NCI-H2107 (cell line): ENCODE measurements at places on chromosomes 13 and 19.

- DNase-seq: no peak
These were observed 27.3 kb downstream of the LRFN3 start for GRCh38 chr19:35963514-35963913.

DNA sequence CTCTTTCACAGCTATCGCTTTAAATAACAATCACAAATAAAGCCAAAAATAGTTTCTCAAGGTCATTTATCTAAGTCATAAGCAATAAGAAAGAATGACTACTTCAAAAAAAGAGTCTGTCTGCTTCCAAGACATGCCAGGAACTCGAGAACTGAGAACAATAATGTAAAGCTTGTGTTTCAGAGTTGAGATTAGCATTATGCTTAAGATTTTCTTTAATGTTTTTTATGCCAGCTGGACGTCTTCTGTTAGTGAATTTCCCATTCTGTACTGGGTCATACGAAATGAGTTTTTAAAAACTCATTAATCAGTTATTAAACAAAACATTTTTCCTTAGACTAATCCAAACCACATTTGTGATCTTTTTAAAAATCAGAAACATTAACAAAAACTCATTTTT, 3.2 kb upstream of the SPRYD7 start:
- no peak for DNase-seq

DNA sequence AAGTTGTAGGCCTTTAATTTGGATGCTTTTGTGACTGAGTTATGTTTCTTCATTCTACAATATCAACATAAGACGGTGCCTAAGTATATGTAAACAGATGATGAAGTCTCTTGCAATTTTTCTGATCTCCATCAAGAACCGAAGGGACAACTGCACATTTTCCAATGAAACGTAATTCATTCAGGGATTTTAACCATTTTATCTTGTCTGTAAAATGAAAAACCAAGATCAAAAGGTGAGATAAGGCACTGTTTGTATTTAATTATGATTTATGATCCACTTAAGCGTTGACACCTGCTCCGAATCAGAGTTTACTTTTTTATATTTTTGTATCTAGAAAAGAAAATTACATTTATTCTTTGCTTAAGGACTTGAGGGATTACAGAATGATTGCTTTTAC, 556.8 kb upstream of the ARGLU1 start:
- DNase-seq: no peak

GRCh38 chr19:51810223-51810622, 15.3 kb downstream of the FPR3 start:
- DNase-seq: no peak

- no peak for DNase-seq
These were observed 207.6 kb upstream of the SERP2 start for GRCh38 chr13:44165889-44166496.

- no peak for DNase-seq
These were observed 14.3 kb upstream of the FNDC3A start for GRCh38 chr13:48961379-48961778.

GRCh38 chr19:5303208-5303607, 37.4 kb downstream of the PTPRS start:
- DNase-seq: no peak

DNA sequence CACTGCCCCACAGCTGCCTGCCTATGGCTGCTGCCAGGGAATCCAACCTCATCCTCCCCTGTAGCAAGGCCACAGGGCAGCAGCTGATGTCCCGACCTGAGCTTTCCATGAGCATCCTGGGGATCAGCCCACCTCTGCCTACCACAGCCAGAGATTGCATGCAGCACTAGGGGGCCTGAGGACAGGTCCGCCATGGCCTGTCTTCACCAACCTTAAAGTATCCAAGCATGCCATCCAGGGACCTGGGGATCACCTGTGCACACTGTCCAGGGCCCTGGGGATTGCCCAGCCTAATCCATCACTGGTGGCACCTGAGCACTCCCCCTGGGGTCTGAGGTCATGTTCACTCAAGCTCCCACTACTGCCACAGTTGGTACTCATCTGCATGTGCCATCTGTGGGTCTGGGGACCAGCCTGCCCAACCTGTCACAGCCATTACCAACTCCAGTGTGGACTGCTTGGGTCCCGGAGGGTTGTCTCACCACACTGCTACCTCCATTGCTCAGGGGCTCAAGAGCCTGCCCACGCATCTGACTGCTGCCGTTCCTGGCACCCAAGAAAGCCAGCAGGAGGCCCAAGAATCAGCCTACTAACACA, 53.0 kb downstream of the KCTD15 start:
- DNase-seq: no peak

- no peak for DNase-seq
These were observed 875.3 kb upstream of the SLITRK5 start for GRCh38 chr13:86795858-86796257.

GRCh38 chr19:55118401-55118991, 1.1 kb upstream of the PPP1R12C start:
- no peak for DNase-seq

- DNase-seq: no peak
These were observed 12.7 kb upstream of the NUMBL start for GRCh38 chr19:40703029-40703755.

DNA sequence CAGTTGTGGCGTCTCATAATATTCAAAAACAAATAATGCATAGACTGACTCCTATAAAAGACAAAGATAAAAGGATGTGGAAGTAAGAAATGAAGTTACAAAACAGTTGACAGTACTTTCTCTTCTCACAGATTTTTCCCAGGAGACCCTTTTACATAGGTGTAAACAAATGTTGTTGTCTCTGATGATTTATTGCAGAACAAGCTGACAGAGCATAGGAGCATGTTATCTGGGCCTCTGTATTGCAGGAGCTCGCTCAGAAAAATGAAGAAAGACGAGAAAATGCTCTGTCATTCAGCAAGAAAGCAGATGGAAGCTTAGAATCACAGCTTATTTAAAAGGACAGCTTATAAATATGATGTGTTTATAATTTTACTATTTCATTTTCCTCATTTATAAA, 353.6 kb upstream of the GPC6 start:
- no peak for DNase-seq

DNA sequence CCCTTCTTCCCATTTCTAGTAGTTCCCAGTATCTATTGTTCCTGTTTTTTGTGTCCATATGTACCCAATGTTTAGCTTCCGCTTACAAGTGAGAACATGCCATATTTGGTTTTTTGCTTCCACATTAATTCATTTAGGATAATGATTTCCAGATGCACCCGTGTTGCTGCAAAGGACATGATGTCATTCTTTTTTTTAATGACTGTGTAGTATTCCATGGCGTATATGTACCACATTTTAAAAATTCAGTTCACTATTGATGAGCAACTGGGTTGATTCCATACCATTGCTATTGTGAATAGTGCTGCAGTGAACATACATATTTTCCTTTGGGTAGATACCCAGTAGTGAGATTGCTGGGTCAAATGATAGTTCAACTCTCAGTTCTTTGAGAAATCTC, 50.5 kb downstream of the DLEU7 start:
- DNase-seq: no peak

- DNase-seq: no peak
These were observed 802.5 kb upstream of the SLITRK1 start for GRCh38 chr13:84684804-84685203.

DNA sequence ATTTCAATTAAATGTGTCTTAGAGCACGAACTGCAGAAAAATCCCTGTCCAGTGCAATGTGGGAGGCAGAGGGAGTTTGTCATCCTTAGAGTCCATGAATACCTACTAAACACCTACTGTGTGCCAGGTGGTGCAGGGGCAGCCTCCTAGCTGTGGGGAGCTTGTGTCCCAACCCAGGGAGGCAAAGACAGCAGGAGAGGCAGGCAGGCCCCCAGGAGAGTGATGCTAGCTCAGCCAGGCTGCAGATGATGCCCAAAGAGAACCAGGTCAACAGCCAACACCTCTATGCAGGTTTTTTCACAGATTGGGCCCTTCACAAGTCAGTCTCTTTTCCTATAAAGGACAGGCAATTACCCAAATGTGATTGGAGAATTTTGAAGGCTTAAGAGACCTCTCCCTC, 108.2 kb upstream of the UQCRFS1 start:
- no peak for DNase-seq

DNA sequence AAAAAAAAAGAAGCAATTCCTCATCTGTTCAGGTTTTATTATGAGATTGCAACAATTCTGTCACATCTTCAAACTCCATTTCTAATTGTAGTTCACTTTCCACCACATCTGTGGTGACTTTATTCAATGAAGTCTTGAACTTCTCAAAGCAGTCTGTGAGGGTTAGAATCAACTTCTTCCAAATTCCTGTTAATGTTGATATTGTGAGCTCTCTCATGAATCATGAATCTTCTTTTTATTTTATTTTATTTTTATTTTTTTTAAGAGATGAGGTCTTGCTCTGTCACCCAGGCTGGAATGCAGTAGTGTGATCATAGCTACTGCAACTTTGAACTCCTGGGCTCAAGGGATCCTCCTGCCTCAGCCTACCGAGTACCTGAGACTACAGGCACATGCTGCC, 19.6 kb downstream of the ARHGAP35 start:
- DNase-seq: no peak
